ENCODE measurements at places on chromosomes 6 and 20. TPM values are rescaled to one million over a fixed set of nuclear protein-coding genes. Genes with fewer than 3 reads are reported as not detected.

The CYP21A2 gene
- not detected for total RNA-seq

The JPH2 gene
- total RNA-seq = 6.8 TPM

The PRSS35 gene
- 0.09 TPM for total RNA-seq

The EEF1A2 gene
- 155 TPM for total RNA-seq

The TMEM170B gene
- total RNA-seq = 0.72 TPM

The ANKRD66 gene
- not detected for total RNA-seq

The PHACTR1 gene
- total RNA-seq = not detected

The OTOR gene
- not detected for total RNA-seq
